ENCODE measurements at places on chromosomes 7 and 10. TPM values are rescaled to one million over a fixed set of nuclear protein-coding genes. Genes with fewer than 3 reads are reported as not detected.

The GSTO2 gene
- 0.12 TPM for total RNA-seq

The CTTNBP2 gene
- total RNA-seq = 12.6 TPM

The PON3 gene
- 3.2 TPM for total RNA-seq

The TAS2R41 gene
- not detected for total RNA-seq

The HTRA1 gene
- total RNA-seq = 92.8 TPM

The KIAA1549 gene
- 1.2 TPM for total RNA-seq

The LIPF gene
- total RNA-seq = not detected

- no peak for DNase-seq
These were observed 9.6 kb downstream of the CUL1 start for GRCh38 chr7:148708026-148708885.

DNA sequence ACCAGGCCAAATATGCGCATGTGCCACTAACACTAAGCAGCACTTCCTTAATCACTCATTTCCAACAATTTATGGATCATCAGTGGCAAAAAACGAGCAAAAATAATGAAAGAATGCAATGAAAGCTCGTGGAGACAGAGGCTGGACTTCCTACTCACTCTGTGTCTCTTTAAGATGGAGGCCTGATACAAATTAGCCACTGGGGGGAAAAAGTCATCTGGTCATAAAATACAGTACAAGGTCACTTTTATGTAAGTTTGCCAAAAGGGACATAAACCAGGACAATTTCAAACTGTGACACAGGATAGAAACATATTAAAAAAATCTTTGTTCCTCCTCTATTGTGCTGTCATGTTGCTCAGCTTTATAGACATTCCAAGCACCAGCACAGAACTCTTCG, 101.7 kb downstream of the LMBR1 start:
- no peak for DNase-seq

- no peak for DNase-seq
These were observed 167.3 kb downstream of the TPK1 start for GRCh38 chr7:144668503-144668902.

- DNase-seq = no peak
These were observed 287.2 kb downstream of the HGF start for GRCh38 chr7:81482600-81483186.

DNA sequence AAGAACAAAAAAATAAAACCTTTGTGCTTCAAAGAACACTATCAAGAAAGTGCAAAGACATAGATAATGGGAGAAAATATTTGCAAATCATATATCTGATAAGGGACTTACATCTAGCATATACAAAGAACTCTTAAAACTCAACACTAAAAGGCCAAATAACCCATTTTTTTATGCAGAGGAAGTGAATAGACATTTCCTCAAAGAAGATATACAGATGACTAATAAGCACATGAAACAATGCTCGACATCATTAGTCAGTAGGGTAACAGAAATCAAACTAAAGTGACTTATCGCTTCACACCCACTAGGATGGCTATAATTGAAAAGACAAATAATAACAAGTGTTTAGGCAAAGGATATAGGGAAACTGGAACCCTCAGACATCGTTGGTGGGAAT, 78.0 kb downstream of the MALSU1 start:
- no peak for DNase-seq

GRCh38 chr7:116873619-116874018, 11.2 kb downstream of the CAPZA2 start:
- no peak for DNase-seq

- no peak for DNase-seq
These were observed 463.9 kb downstream of the PARD3 start for GRCh38 chr10:34351161-34351560.

- DNase-seq = no peak
These were observed 58.3 kb upstream of the EGFR start for GRCh38 chr7:54960517-54960916.

- no peak for DNase-seq
These were observed 13.5 kb upstream of the FZD1 start for GRCh38 chr7:91250706-91251105.

GRCh38 chr7:120993553-120994191, 5.2 kb downstream of the CPED1 start:
- DNase-seq = no peak

- no peak for DNase-seq
These were observed 32.1 kb downstream of the EN2 start for GRCh38 chr7:155489862-155490696.

DNA sequence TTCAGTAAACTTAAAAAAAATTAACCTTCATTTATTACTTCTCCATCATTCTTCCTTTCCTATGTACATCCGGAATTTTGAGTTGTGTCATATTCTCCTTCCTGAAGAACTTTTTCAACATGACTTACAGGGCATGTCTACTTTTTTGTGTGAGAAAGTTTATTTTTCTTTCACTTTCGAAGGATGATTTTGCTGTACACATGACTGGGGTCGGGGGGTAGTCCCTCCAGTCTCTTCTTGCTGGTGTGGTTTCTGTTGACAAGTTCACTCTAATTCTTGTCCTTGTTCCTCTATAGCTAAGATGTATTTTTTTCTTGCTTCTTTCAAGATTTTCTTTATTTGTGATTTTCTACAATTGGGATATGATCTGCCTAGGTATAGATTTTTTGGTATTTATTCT, 55.8 kb downstream of the INPP5A start:
- no peak for DNase-seq
